CD4-positive, alpha-beta T cell treated with Interleukin-6 at 100 ng/mL for 8 hours (primary cell): ENCODE measurements at places on chromosomes 13 and 19.

DNA sequence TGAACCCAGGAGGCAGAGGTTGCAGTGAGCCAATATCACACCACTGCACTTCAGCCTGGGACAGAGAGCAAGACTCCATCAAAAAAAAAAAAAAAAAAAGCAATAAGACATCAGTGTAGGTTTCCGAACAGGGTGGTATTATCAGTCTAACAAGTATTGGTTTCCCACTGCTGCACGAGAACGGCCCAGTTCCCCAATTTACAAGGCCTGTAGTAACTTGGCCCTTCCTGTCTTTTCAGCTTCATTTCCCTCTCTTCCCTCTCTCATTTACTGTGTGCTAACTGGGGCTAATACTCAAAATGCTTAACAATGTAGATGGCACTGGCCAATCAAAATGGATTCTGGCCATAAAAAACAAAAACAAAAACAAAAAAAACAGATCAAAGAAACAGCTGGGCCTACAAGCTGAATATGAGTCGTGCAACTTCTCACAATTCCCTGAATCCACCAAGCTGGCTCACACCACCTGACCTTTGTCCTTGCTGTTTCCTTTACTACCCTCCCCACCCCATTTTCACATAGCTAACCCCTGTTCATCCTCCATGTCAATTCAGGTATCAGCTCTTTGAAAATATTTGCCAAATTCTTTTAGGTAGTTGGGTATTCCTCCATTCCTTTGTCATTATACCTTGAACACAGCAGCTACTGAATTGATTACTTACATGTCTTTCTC lies 2.4 kb downstream of the TEX101 start:
- DNase-seq, result no peak

DNA sequence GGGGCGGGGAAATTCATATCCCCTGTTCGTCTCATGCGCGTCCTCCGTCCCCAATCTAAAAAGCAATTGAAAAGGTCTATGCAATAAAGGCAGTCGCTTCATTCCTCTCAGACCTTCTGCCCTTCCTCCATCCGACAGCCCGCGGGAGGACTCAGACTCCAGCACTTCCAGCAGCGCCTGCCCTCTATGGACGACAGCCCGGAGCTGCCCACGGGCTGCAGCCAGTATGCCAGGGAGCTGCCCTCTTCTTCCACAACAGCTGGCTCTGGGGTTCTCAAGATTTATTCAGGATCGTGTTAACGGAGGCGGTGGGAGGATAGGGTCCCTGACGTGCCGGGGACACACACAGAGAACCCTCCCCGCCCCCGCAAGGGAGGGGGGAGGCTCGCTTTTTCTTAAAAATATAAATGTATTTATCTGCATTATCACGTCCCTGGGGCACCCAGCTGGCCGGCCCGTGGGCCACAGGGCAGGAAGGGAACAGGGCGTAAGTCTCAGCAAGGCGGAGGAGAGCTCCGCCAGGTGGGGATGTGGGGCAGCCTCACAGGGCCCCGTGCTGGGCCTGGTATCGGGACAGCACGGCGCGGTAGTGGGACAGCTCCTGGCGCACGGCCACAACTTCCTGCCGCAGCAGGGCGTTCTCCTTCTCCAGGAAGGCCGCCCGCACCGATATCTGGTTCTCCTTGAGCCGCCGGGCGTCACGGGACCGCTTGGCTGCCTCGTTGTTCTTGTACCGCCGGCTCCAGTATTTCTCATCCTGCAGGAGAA lies 6.7 kb downstream of the DBP start:
- DNase-seq, result no peak

DNA sequence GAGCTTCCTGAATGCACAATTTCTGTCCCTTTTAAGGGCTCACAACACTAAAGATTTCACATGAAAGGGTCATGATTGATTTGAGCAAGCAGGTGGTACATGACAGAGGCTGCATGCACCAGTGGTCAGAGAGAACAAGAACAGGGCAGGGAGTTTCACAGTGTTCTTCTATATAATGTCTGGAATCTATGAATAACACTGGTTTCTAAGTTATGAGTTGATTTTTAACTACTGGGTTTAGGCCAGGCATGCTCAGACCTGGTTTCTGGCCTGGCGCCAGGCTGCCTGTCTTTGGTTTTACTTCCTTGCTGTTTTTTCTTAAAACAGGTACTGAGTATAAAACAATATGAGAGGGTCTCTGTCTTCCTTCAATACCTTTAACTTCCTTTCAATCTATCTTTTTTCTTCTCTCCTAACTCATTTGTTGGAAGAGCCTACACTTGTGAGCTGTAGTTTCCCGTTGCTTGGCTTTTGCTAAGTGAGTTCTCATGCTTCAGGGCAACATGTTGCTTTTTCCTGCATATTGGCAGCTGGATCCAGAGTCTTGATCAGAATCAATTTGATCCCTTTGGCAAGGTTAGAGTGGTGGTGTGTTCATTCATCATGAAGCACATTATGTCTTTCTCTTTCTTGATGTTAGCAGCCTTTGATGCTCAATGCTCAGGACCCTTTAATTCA lies 38.5 kb upstream of the FGF14 start:
- DNase-seq, result no peak

GRCh38 chr19:47421844-47422395 lies 2.6 kb upstream of the MEIS3 start:
- no peak for DNase-seq

- no peak for DNase-seq
These were observed 305.6 kb upstream of the TMTC4 start for GRCh38 chr13:100980171-100980570.

DNA sequence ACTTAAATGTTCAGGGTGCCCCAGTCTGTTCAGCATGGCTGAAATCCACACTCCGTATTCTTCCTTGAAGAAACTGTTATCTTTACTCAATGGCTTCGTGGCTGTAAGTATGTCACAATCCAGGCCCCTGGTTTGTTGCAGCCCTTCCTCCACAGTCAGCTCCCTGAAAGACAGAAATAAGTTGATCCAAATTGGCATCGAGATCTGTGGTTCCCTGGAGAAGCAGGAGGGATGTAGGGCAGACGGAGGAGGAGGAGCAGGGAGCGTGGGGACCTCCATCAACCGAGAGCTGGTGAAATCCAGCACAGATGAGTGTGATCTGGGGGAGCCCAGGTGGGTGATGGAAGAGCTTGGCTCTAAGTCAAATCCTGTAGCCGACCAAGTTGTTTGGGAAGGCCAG lies 304 bp downstream of the TSPAN16 start:
- no peak for DNase-seq

DNA sequence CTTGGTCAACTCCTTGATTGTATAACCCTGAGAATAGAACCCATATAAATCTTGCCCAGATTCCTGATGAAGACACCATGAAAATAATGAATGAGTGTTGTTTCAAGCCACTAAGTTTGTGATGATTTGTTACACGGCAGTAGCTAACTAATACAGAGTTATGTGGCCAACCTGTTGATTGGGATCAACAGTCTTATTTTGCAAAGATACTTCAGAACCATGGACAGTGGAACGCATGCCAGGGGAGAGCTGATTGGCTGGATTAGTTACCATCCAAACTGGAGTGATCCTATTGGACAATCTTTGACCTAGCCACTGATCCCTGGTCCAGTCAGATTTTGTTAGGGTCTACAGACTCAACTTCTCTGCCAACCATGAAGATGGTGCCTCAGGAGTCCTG lies 26.6 kb downstream of the CD70 start:
- no peak for DNase-seq

- DNase-seq, result no peak
These were observed 243.6 kb downstream of the DLEU7 start for GRCh38 chr13:50599927-50600326.

DNA sequence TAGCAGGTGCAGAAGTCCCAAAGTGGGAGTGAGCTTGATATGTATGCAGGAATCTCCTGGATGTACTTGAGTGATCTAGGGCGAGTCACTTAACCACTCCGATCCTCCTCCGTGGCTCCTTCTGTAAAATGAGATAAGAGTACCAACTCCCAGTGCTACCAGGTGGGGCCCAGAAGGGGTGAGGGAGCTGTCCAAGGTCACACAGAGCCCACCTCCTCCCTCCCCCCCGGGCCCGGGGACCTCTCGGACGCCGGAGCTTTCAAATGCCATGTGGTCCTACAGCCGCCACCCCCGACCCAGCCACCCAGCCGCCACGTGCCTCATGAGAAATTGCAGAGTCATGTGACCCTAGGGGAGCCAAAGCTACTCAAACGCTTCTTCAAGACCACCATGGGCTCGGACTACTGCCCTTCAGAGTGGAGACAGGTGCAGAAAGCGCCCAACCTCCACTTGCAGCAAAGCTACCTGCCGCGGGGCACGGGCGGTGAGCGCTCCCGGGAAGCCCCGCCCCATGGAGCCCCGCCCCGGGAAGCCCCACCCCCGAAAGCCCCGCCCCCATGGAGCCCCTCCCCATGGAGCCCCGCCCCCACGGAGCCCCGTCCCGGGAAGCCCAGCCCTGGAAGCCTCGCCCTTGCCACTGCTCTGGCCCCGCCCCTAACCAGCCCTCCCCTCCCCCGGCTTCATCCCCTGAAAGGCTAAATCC lies 10.1 kb upstream of the ZNF358 start:
- DNase-seq, result no peak

- DNase-seq, result no peak
These were observed 102.2 kb upstream of the IPO5 start for GRCh38 chr13:97851269-97851668.

- DNase-seq, result no peak
These were observed 1138.0 kb upstream of the SLC10A2 start for GRCh38 chr13:104204177-104204576.

DNA sequence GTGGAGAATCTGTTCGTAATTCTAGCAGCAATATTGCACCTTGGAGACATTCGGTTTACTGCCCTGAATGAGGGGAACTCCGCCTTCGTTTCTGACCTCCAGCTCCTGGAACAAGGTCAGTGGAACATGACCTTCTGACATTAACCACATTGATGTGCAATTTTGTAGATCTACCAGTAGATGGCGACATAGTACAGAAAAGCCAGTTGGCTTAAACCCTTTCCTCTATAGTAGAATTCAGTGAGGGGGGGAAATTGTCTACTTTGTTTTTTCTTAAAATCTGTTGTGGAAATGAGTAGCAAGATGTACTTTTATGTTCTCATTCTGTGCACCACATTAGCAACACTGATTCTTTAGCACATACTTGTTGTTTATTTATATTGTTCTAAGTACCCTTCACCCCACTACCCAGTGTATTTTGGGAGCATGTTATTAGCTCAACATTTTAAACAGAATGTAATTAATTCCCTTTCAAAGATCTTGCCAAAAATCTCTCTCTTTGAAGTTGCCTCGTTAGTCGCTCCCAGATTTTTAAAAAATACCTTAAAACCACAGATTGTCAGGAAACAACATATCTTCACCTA lies 332.2 kb downstream of the MYO16 start:
- peak; percentile 42 for DNase-seq

DNA sequence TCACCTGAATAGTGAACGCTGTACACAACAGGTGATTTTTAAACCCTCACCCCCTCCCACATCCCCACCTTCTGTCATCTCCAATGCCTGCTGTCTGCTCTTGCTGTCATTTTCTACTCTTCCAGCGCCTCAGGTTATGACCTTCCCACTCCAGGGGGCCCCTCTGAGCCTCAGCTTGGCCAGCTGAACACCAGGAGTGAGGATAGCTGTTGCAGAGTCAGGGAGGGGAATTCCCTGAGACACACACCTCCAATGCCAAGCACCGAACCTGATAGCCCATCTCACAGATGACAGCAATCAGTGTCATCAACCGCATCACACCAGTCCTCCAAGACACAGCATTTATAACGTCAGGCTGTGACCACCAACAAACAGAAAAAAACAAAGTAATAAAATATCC lies 193.5 kb downstream of the ZNF536 start:
- no peak for DNase-seq

DNA sequence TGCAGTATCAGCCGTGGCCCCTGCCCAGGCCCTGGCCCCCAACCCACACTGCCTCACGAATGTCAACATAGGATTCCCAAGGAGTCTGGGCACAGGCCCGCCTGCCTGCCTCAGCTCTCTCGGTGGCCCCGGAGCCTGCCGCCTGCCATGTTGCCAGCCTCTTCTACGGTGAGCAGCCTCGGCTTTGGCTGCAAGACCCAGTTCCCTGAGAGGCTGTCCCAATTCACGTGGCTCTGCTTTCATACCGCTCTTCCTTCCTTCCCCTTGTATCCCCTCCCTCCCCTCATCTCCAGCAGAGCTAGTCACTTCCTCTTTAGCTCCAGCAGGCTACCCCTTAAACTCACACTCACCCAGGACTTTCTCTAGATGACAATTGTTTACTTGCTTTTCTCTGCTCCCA lies 42.7 kb downstream of the SERP2 start:
- no peak for DNase-seq

DNA sequence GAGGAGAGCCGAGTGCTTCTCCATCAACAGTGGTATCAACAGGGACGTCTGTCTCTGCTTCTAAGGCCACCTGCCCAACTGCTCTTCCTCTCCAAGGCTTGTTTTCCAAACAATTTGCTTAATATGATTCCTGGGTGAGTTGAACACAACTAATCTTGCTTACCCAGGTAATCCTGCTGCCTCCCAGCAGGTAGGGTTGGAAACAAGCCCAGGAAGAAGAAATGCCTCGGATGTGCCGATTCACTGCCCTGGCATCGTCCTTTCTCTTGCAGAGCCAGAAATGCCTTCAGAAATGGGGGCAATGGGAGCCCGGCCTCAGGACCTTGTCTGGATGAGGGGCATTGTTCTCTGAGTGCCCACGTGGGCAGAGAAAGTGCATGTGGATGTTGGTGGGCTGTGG lies 51.9 kb upstream of the C1QTNF9B start:
- no peak for DNase-seq

- DNase-seq, result no peak
These were observed 142.8 kb upstream of the UBL3 start for GRCh38 chr13:29993196-29993595.

DNA sequence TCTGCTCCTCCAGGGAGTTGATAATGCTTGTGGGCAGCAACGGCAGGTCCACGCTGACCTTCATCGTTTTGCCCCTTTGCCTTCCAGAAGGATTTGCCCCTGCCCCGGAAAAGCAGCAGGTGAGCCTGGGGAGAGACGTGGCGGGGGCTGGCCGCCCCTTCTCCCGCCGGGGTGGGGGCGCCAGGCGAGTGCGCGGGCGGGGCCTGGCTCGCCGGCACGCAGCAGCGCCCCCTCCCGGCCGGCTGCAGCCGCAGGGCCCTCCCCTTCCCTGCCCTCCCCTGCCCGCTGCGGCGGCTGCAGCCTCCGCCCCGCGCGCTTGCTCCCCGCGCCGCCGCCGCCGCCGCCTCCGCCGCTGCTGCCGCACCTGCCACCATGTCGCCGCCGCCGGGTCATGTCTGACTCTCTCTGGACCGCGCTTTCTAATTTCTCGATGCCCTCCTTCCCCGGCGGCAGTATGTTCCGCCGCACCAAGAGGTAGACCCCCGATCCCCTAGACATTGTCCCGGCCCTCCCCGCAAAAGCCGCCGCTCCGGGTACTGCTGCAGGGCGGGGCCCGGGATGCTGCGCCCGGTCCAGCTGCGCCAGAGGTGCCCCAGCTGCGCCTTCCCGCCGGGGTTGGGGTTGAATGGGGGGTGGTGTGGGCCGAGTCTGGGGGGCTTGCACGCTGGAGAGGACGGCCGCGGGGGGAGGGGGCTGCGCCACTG lies at the start of gene MAST1:
Gene MAST1 (plus strand): TSS at position 334 of the 704 bp plus-strand sequence. CDS start 58 bp downstream, at position 392.
- peak; percentile 33 for DNase-seq

- DNase-seq, result peak; percentile 27
These were observed 211.8 kb downstream of the RBM26 start for GRCh38 chr13:79194272-79194671.
